ENCODE measurements at places on chromosomes 5 and 9.

DNA sequence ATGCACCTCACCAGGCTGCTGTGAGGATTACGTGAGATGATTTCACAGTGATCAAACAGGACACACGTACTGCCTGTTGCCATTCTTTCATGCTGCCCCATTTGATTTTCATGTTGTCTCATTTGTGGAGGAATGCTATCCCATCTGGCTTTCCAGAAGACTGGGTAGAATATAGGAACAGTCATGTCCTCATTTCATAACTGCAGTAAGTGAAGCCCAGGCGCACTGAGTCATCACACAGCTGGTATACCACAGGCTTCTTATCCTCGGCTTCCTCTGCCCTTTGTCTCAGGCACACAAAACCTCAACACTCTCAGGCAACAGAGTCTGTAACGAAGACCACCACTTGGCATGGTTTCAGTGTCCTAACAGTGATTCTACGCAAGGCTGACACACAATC lies 62.3 kb downstream of the LHFPL2 start:
- no peak for ATAC-seq

DNA sequence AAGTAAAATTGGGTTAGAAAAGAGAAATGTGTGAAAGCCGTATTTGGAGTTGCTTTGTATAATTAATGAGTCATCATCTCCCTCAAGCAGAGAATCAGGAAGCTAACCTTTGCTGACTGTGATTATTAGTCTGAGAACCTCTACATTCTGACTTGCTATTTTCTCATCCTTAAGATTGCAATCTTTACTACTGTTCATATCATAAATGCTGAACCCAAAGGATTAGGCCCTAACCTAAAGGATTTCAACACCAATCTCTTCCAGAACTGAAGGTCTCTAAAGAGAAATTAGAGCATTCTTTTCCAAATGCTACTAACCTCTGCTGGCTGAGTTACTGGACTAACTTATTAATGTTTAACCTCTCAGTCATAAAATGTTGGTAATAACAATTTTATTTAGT lies 538.1 kb upstream of the MEF2C start:
- ATAC-seq = no peak

- no peak for ATAC-seq
Measured at GRCh38 chr9:84899326-84899725, 229.8 kb downstream of the NTRK2 start.

DNA sequence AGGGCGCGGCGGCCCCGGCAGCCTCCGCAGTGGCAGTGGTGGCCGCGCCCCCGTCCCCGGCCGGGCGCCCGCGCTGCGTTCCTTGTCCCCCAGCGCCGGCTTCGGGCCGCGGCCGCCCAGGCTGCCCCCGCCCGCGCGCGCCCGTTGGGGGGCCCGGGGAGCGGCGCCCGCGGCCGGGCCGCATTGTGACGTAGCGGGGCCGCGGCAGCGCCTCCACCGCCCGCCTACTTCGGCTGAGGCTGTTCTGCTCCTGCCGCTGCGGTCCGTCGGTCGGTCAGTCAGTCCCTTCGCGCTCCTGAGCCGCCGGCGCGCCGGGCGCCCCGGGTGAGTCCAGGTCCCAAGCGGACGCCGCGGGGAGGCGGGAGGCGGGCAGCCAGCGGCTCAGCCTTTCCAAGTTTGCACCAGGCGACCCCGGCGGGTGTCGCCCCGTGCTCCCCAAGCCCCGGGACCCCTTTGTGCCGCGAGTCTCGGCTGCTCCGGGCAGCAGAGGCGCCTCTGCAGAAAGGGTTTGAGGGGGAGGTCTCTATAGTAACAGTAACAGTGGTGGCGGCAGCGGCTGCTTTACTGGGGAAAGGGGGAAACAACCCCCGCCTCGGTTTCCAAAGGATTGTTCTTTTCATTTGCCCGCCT lies at the start of gene SNCAIP:
Gene SNCAIP, plus strand, starts transcription at position 277 of the 630 bp plus-strand sequence. CDS start 78,898 bp downstream, outside the sequence.
- ATAC-seq = peak; percentile 83

- no peak for ATAC-seq
Measured at GRCh38 chr5:125559296-125559695, 812.9 kb upstream of the ZNF608 start.

DNA sequence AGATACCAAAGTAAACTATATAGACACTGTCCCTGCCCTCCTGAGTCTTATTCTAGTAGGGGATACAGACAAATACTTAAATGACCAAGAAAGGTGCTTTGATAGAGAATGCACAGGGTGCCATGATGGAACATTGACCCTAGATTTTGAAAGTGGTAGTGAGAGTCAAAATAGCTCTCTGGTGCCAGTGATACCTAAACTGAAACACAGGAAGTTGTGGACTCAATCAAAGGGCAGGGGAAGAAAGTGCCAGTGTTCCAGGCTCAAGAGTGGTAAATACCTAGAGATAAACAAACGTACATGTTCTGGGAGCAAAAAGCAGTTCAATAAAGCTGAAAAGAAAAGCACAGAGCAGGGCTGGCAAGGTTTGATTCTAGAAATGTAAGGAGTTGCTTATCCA lies 267.6 kb downstream of the ISL1 start:
- no peak for ATAC-seq

GRCh38 chr5:159017786-159018185 lies 81.9 kb downstream of the EBF1 start:
- peak; percentile 50 for ATAC-seq

GRCh38 chr5:140351609-140352334 lies 5.4 kb upstream of the HBEGF start:
- ATAC-seq = peak; percentile 61

- peak; percentile 47 for ATAC-seq
Measured at GRCh38 chr9:77673941-77674791, 26.0 kb upstream of the GNA14 start.

GRCh38 chr5:15499528-15500324 lies at the start of gene FBXL7:
Gene FBXL7, plus strand, starts transcription at chr5:15500180.
- ATAC-seq = peak; percentile 88

- no peak for ATAC-seq
Measured at GRCh38 chr9:89444274-89444673, 53.6 kb downstream of the SEMA4D start.

- no peak for ATAC-seq
Measured at GRCh38 chr5:173208296-173208695, 26.7 kb downstream of the NKX2-5 start.

- ATAC-seq = no peak
Measured at GRCh38 chr5:168424594-168425323, 61.5 kb upstream of the RARS1 start.

DNA sequence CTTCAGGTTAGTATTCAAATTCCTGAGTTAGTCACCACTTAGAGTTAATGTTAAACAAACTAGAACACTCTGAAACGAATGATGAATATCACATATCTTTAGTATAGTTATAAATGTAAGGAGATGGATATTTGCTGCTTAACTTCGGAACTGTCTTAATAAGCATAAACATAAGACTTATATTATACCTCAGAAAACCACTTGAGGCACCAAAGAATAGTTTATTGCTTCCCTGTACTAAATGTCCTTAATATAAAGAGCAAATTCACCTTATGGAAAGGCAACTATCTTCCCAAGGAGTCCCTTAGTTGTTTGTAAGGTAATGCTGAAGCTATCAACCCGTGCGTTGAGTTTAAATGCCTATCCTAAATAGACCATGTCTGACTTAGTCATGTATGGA lies 300.0 kb upstream of the ADAMTSL1 start:
- ATAC-seq = no peak

DNA sequence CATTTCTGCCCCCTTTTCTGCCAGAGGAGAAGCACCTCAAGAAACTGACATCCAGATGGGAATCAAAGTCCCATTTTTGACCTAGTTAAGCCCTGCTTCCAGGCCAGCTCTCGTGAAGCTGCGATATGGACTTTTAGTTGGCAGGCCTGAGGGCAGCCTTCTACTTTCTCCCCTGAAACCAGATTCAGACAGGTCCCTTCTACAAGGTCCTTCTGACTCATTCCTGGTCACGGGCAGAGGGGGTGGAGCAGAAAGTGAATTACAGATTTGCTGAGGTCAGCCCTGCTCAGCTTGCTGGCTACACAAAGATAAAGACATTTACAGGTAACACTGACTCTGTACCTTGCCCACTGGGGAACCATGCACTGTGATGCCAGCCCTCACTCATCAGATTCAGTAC lies 52.8 kb upstream of the TUT7 start:
- ATAC-seq = no peak

- no peak for ATAC-seq
Measured at GRCh38 chr9:38010918-38011704, 57.9 kb downstream of the SHB start.

DNA sequence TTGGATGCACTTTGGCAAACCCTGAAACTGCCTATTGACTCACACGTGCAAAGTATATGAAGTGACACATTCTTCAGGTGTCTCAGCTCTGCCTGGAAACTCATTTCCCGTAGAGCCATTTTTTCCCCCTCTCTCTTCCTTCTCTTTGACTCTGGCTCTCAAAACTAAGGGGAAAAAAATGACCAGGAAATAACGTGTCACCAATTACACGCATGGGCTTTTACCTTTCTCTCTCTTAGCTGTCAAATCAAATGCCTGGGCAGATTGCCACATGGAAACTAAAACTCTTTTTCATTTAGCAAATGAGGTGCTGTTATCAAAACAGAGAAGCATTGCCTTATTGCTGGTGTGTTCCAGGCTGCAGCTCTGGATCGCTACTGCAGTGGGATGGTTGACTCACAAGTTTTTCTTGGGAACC lies 18.3 kb upstream of the IFNK start:
- no peak for ATAC-seq

DNA sequence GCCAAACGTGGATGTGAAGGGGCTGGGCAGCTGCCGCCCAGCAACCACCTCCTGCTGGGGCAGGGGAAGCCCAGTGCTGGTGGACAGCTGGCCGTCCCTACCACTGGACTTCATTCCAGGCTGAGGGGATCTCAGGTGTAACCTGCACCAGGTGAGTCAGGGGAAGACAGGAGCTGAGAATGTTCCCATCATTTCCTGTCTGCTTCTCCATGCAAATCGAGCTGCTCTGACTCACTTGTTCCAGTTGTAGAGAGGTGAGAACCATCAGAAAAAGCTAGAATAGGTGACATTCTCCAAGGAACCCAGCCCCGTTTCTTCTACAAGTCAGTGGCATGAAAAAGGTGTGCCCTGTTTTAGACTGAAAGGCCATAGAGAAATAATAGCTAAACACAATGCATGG lies 21.8 kb upstream of the BARX1 start:
- no peak for ATAC-seq

GRCh38 chr9:90921104-90921503 lies 119.5 kb downstream of the SYK start:
- ATAC-seq = peak; percentile 93

GRCh38 chr5:100800562-100800961 lies 102.5 kb downstream of the ST8SIA4 start:
- no peak for ATAC-seq

GRCh38 chr5:151424892-151425523 lies 22.4 kb upstream of the SLC36A1 start:
- ATAC-seq = no peak

- no peak for ATAC-seq
Measured at GRCh38 chr9:93295031-93295430, 111.1 kb downstream of the WNK2 start.

DNA sequence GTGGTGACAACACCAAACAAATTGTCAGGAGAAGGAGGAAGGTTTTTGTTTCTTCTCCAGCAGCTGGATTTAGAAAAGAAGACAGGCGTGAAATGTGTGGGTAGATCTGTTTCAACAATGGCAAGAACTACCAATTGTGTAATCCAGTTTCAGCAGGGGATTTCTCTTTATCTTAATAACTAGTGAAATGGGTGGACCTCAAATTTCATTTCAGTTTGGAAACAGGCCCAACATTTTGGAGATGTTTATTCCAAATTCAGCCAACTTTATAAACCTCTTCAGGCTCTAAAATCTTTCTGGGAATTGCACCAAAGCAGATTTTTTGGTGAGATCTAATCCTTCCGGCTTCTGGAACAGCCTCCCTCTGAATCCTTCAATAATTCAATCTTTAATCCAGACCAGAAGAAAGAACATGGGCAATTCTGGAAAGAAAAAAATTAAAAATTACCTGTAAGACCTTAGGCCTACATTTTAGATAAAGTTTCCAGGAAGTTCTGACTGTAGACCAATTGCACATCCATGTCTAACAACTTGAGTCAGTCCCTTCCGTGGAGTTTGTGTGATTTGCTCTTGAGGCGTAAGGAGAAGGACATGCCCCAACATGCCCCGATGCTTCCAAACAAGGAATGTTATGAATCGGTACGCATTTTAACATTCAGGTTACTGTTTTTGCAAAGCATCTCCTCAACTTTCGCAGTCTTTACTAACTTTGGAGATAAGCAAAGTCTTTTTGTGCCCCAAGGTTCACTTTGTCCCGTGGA lies 423.6 kb downstream of the IRX1 start:
- peak; percentile 68 for ATAC-seq

GRCh38 chr9:16138561-16139491 lies 586.0 kb downstream of the CCDC171 start:
- peak; percentile 23 for ATAC-seq

GRCh38 chr9:124120272-124120671 lies 108.7 kb downstream of the LHX2 start:
- ATAC-seq = no peak

DNA sequence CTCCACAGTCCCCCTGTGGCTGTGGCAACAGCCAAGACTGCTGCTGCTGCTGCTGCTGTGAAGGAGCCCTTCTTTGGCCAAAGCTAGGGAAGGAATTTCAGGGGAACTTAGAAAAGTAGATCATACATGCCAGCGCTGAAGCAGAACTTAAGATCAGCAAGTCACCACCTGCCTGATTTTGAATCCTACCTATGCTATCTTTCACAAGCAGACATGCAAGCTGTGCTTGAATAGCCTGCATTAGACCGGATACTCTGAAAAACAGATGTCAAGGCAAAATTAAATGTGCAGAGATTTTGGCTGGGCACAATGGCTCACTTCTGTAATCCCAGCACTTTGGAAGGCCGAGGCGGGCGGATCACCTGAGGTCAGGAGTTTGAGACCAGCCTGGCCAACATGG lies 99.3 kb upstream of the ZNF366 start:
- no peak for ATAC-seq

GRCh38 chr5:53288511-53288910 lies 179.0 kb upstream of the MOCS2 start:
- no peak for ATAC-seq

DNA sequence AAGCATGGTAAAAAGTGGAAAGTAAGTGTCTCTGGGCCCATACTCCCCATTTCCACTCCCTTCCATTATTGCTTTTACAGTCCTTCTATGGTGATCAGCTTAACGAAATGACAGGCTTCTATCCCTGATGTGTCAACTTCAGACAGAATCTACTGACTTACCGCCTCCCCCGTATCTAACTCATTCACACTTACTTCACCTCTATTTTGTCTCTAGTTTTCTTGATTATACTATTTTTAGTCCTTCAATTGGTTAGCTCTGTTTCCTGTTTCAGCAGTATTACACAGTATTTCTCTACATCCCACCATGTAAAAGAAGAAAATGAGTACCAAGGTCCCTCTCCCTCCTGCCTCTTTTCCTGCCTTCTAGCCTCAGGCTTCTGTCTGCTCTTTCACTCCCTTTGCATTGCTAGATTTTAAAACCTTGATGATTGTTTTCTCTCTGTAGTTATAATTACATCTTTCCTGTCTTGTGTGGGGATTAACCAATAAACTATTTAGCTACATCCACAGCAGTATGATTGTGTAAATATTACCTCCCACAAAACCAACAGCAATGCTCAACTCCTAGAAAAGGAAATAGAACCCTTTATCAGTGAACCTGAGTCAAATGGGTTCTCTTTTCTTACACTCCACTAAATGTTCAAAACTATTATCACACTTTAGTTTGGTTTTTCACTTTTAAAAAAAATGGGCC lies 53.4 kb downstream of the GNAQ start:
- ATAC-seq = no peak

All from gastroesophageal sphincter (tissue), 4 donors.